G401 (cell line): ENCODE measurements at places on chromosomes 12 and 14.

- DNase-seq, result no peak
Observed at GRCh38 chr14:55399183-55399582, 12.4 kb downstream of the ATG14 start.

- peak; percentile 80 for DNase-seq
Observed at GRCh38 chr12:121061831-121062230, 22.8 kb upstream of the OASL start.

GRCh38 chr12:47396902-47397663, 308.7 kb downstream of the RPAP3 start:
- DNase-seq, result no peak

DNA sequence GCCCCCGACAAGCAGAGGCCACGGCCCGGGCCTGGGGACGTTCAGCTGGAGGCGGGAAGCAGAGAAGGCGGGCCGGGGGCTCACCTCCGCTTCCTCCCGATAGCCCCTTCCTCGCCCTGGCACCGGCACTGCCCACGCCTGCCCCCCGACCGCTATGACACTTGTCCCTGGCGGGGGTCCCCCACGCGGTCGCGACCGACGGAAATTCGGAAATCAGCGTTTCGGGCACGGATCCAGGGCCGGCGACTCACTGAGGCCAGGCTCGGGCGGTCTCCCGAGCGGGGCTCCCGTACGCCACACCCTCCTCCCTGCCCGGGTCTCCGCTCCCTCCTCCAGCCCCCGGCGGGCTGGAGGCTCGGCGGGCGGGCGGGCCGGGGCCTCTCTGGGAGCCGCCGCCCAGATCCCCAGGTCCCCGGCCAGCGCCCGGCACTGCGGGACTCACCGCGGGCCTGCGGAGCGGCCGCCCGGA, 581 bp downstream of the PITPNM2 start:
- no peak for DNase-seq

DNA sequence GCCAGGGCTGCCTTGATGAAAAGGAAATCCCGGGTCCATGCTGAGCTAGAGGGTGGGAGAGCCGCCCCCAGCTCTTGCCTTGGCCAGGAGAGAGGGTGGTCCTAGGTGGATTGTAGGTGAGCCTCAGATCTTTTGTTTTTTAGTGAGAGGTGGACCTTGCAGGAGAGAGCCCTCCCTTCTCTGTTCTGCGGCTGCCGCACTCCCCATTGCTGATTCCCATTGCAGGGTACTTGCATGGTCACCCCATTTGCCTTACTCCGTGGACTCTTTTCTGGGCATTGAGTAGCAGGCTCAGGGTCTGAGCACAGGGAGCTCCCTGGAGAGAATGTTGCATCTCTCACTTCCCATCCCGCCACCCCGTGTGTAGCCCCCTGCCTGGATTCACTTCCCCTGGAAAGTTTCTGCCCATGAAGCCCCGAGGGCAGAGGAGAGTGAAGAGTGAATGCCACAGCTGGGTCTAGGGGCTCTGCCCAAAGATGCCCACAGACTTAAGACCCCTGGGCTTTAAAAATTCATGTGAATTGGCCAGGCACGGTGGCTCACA, 10.2 kb downstream of the VASH1 start:
- no peak for DNase-seq
